ENCODE measurements at places on chromosomes 7 and 10.

DNA sequence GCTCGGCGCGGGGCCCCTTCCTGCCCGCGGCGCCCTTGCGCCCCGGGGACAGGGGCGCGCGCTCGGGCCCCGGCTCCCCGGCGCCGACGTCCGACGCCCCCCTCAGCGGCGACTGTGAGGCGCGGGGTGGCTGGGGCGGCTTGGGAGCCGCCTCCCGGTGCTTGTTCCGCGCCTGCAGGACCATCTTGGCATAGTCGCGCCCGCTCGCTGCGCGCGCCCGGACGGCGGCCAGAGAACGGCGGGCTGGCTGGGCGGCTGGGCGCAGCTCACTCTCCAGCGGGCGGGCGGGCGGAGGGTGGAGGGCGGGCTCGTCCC is at the start of gene DPY19L1:
TSS of gene DPY19L1 (minus strand) at position 275 of the 315 bp plus-strand sequence. CDS start at position 184, 91 bp downstream.
- DNase-seq, result no peak

DNA sequence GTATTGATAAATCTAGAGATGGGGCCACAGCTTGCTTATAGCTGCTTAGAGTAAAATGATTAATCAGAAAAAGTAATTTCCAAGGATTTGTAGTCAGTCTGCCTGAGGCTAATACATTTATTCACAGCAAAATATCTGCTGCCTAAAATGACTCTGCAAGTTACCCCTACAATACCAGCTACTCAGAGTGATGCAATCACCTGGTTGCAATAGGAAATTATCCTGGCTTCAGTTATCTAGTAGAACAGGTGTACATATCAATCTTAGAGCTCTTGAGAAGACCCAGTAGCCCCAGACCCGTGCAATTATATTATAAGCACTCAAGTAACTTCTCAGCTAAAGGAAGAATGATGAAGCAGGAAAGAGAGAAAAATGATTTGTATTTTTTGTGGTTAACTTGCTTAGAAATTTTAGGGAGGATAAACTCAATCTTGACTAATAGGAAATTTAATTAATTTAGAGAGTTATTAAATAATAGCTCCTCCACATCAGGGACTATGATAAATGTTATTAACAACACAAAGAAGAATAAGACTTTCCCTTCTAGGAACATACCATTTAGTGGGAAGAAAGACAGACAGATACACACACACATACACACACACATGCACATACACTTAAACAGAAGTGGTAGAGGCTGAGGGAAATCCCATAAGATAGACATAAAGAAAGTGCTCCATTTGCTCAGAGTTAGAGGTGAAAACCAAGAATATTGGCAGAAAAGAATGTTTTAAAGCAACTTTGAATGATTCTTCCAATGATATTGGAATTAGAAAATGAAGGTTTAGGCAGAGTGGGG is 140.4 kb upstream of the PRSS1 start:
- DNase-seq, result no peak

DNA sequence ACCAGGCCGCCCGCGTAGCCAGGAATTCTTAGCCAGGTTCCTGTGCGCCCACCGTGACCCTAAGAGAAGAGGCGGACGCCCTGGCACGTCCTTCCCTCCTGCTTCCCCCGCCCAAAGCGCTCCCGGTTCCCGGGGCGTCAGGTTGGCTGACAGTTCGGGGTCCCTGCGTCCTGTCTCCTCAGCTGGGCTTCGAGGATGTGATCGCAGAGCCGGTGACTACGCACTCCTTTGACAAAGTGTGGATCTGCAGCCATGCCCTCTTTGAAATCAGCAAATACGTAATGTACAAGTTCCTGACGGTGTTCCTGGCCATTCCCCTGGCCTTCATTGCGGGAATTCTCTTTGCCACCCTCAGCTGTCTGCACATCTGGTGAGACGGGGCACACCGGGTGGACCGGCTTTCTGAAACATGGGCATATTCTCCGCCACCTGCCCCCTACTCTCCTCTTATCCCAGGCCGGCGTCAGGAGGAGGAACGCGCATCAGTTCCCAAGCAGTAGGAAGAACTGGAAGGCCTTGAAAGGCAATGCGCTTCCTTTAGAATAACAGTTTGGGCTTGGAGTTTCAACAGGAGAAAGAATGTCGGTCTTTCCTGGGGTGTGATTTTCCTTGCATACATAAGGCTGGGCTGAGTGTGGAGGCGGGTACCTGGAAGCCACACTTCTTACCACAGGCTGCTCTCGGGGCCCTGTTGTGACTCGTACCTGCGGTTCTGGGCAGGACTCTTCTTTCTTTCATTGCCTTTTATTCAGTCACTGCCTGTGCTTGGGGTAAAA is 728 bp downstream of the CAV2 start:
- DNase-seq, result no peak

DNA sequence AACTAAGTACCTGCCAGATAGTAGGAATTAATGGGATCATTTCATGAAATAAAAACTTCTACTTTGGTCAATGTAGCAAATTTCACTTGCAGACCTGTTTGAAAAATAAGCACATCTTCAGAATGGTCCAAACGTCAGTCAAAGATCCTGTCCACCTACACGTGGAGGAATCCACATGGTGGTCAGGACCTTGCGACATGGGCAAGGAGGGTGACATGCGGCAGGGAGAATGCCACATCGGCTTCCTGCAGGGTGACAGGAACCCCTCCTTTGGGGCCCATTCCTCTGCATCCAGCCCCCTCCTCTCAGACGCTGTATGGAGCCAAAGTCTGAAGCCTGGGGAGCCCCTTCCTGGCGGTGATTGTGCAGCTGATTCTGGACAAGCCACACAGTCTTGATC is 95.5 kb upstream of the MGMT start:
- no peak for DNase-seq

- DNase-seq, result no peak
Measured at GRCh38 chr10:67725567-67725966, 29.6 kb upstream of the CTNNA3 start.

DNA sequence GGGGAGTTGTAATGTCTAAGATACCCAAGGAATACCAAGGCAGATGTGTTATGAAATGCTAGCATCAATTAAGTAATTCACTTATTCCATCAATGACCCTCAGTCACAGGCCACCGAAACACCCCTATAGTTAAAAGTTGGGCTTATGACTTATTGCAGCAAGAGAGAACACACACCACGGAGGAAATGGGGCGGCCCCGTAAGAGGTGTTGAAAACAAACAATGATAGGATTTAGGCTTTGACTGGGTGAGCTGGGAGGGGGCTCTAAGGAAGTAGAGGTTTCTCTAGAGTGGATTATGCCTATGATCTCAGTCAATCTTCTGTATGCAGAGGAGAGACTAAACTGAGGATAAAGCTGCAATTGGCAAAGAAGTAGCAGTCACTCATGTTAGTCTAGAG is 45.4 kb upstream of the PRKCQ start:
- DNase-seq, result no peak

GRCh38 chr7:136174477-136175125 is 197.4 kb upstream of the MTPN start:
- no peak for DNase-seq

- DNase-seq, result peak; percentile 69
Measured at GRCh38 chr10:1043532-1043995, 5.4 kb downstream of the IDI1 start.

DNA sequence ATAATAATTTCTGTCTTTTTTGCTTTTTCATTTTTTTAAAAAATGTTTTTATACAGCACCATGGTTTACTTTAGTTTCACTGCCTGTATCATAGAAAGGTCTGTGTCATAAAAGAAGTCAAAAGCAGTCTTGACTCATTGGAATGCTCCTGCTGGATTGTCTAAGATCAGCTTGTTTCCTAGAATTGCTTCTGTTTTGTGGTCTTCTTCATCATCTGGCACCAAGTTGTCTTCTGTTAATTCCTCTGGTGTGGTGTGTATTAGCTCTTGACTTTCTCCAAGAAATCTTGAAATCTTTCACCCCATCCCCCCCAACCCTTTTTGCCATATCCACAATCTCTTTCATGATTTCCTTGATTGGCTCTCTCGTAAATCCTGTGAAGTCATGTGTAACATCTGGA is 250.3 kb upstream of the CXCL12 start:
- DNase-seq, result no peak

- no peak for DNase-seq
Measured at GRCh38 chr10:113162960-113163359, 212.9 kb downstream of the TCF7L2 start.

GRCh38 chr10:78300526-78300925 is 266.9 kb downstream of the RPS24 start:
- DNase-seq, result no peak

DNA sequence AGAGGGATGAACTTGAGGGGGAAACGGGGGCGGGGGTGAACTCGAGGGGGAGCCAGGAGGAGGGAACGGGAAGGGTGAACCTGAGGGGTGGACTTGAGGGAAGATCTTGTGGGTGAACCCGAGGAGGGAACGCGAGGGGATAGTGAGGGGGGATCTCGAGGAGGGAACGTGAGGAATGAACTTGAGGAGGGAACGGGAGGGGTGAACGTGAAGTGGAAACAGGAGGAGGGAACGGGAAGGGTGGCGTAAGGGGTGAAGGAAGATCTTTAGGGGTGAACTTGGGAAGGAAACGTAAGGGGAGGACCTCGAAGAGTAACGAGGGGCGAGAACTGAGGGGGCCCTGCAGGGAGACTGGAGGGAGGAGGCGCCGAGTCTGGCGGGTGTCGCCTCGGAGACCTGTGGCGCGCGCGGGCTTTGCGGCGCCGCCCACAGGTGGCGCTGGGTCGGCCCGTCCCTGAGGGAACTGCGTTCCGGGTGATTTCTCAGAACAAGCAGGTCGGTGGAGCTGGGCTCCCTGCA is 651 bp downstream of the MYO3A start:
- no peak for DNase-seq

DNA sequence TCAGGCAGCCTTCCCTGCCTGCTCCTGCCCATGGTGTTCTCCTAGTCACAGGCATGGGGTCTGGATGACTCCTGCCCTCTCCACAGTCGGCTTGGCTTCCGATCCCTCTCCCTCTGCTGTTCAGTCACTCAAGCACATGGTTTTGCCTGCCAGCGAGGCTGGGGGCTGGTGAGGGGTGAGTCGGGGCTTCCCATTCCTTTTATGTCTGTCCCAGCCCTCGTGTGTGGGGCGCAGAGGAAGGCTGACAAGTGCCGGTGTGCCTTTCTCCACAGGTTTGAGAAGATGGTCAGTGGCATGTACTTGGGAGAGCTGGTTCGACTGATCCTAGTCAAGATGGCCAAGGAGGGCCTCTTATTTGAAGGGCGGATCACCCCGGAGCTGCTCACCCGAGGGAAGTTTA is 40.1 kb downstream of the TACR2 start:
- DNase-seq, result no peak

DNA sequence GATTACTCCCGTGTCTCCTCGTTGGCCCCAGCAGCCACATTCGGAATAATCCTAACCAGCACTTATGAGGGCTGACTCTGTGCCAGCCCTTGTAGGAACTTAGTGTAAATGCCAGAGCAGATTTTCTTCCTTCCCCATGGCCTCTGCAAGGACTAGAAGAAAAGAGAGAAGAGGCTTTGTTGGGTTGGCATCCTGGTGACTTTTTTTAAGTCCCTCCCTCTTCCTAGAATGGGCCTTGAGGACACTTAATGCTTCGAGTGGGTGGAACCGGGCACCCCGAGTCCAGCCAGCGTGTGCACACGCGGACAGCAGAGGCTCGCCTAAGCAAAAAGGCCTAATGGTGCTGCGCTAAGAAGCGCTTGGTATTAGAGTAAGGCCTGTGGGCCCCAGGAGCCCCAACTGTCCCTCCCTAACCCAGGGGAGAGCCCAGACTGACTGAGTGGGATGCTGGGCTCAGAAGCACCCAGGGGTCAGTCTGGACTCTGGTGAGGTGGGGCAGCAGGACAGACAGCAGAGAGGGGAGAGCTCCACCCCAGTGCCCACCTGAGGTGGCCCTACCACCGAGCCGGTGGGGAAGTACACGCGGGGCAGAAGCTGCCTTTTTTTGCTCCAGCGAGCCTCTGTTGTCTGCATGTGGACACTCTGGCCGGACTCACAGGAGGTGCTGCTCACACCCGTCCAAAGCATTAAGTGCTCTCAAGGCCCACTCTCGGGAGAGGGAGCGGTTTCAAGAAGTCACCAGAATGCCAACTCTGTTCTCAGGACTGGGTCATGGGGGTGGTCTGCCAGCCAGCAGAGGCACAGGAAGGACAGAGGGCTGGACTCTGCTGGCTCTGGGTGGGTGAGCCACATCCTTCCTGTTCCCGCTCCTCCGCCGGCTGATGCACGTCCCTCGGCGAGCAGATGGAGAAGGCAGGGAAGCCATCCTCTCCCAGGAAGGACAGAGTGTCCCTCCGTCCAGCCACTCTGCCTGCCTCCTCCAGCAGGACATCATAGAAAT is 12.5 kb downstream of the ITPRIP start:
- no peak for DNase-seq

GRCh38 chr10:17407047-17407446 is 47.3 kb downstream of the ST8SIA6 start:
- DNase-seq, result no peak

DNA sequence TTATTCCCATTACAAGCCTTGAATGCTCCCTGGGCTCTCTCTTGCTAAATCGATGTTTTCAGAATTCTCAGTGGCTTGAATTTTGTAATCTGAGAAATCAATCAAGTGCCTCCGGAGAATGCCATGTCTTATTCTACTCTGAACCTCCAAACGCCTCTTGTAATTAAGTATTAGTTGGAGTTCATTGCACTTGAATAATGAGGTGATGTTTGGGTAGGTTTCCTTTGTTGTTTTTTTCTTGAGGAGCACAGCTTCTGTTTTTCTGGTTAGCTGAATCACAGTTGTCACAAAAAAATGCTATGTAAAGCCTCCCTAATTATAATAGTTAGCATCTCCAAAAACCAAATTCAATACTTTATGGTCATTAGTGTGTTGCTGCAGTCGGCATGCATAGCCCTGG is 100.3 kb downstream of the PLPP4 start:
- DNase-seq, result no peak

DNA sequence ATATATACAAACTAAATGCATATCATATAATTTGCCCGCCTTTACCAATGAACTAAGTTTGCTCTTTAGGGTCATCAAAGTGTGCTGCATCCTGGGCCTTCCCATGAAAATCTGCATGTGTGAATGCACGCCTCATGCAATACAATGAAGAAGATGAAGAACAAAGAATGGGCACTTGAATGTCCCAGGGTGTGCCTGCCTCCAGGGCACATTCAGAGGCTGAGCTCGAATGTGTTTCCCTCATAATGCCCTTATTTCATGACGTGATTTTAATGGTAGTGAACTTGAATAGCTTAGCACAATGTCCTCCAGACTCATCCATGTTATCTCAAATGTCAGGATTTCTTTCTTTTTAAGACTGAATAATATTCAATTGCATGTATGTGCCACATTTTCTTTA is 824.9 kb downstream of the TNS3 start:
- no peak for DNase-seq

DNA sequence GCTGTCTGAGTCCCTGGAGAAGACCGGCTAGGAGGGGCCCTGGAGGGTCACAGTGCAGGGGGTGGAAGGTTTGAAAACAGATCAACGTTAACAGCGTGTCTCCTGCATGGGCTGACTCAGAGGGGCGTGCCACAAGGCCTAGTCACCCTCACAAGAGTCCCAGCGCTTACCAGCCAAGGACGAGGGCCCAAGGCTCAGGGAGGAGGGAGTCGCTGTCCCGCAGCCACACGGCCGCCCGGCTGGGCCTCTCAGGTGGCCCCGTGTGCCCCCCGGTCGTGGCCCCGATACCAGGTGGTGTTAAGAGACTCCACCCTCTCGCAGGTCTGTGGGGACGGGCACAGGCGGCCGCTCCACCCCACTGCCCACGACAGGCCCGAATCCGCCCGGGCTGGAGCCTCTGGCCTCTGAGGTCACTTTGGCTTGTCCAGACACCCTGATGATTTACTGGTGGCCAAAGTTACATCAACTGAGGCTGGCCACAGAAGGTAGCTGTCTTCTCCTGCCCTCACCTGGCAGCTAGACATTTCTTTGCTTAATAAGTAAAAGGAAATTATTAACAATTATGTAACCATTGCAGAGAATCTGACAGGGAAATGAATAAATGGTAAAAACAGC is 34.0 kb downstream of the FAM20C start:
- no peak for DNase-seq
